ENCODE measurements at places on chromosomes 12 and 14. TPM values are rescaled to one million over a fixed set of nuclear protein-coding genes. Genes with fewer than 3 reads are reported as not detected.

Gene C12orf56
- total RNA-seq = 1.2 TPM

Gene CLEC4A
- 1.6 TPM for total RNA-seq

Gene TMTC1
- 52.1 TPM for total RNA-seq

Gene PIGH
- total RNA-seq = 42.2 TPM

Gene ASB8
- total RNA-seq = 28.8 TPM

Gene TEX52
- not detected for total RNA-seq

Gene RD3L
- total RNA-seq = 0.23 TPM

Gene HCAR2
- 2.1 TPM for total RNA-seq

Gene DHRS2
- 90.6 TPM for total RNA-seq

Gene SOAT2
- 0.41 TPM for total RNA-seq

Gene MGP
- total RNA-seq = 54.7 TPM

Gene CDCA3
- 18.0 TPM for total RNA-seq

Gene LRIG3
- total RNA-seq = 82.7 TPM

Gene RPS6KL1
- 2.1 TPM for total RNA-seq

Gene OAS2
- 5.3 TPM for total RNA-seq

Gene RND1
- total RNA-seq = 4.3 TPM

Gene TMPRSS12
- not detected for total RNA-seq

Gene SLC2A13
- 27.9 TPM for total RNA-seq

Gene KIF26A
- total RNA-seq = 28.4 TPM

Gene OTX2
- 0.23 TPM for total RNA-seq

Gene TAS2R19
- 14.1 TPM for total RNA-seq

Gene CELA1
- not detected for total RNA-seq

Gene BMAL2
- 3.1 TPM for total RNA-seq

Gene ARHGAP9
- 10.7 TPM for total RNA-seq

Gene MUCL1
- not detected for total RNA-seq

Gene GRIP1
- 16.8 TPM for total RNA-seq

Gene FOS
- 197 TPM for total RNA-seq

Gene ENTPD5
- total RNA-seq = 41.0 TPM

Gene USP5
- total RNA-seq = 49.5 TPM

Gene MAX
- total RNA-seq = 38.5 TPM

Gene EML5
- 6.5 TPM for total RNA-seq

Gene MORN3
- 0.70 TPM for total RNA-seq

Gene BLOC1S1
- 71.4 TPM for total RNA-seq

Gene DHH
- total RNA-seq = 0.88 TPM

Gene FAR2
- total RNA-seq = 24.6 TPM

Gene MMP19
- 1.5 TPM for total RNA-seq

Gene SELPLG
- total RNA-seq = 4.8 TPM

Gene B3GNT4
- 1.1 TPM for total RNA-seq

Gene NRL
- total RNA-seq = 4.4 TPM

Gene SLC7A7
- 33.2 TPM for total RNA-seq

Gene TMEM132C
- total RNA-seq = 5.1 TPM

Gene CNTN1
- total RNA-seq = 47.3 TPM

Gene NID2
- 114 TPM for total RNA-seq

Gene PRICKLE1
- total RNA-seq = 85.7 TPM

Gene RPGRIP1
- 1.1 TPM for total RNA-seq
